ENCODE measurements at places on chromosomes 5 and 9. TPM values are rescaled to one million over a fixed set of nuclear protein-coding genes. Genes with fewer than 3 reads are reported as not detected.

DNA sequence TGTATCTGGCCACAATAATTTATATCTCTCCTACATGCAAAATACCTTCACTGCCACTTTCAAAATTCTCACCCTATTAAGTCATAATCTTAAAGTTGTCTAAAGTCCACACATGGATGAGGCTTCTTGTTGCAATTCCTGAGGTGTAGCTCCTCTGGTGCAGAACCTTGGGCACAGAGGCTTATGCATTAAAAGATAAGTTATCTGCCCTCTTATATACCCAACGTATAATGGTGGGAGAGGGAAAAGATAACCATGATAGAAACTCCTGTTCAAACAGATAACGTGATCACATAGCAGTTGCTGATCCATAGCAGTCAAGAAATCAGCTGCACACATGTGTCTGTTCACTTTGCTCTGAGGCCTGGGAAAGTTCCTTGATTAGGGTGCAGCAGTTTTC is 1767.0 kb downstream of the MAT2B start:
- no peak for DNase-seq

GRCh38 chr5:177478711-177479646 is 5.5 kb upstream of the DBN1 start:
- no peak for DNase-seq

The ENTPD8 gene
- 0.54 TPM for polyA plus RNA-seq

GRCh38 chr5:133641683-133642082 is 29.3 kb upstream of the FSTL4 start:
- no peak for DNase-seq

- no peak for DNase-seq
Observed at GRCh38 chr9:87713278-87713987, 12.5 kb upstream of the CTSL start.

GRCh38 chr5:54243483-54244080 is 66.8 kb downstream of the ARL15 start:
- DNase-seq = no peak

All from right renal pelvis (tissue), 4 donors.